Cortex of kidney (tissue), 1 donor: ENCODE measurements at places on chromosomes 16 and 17.

GRCh38 chr17:55672585-55673501 is 49.8 kb downstream of the TMEM100 start:
- no peak for DNase-seq

DNA sequence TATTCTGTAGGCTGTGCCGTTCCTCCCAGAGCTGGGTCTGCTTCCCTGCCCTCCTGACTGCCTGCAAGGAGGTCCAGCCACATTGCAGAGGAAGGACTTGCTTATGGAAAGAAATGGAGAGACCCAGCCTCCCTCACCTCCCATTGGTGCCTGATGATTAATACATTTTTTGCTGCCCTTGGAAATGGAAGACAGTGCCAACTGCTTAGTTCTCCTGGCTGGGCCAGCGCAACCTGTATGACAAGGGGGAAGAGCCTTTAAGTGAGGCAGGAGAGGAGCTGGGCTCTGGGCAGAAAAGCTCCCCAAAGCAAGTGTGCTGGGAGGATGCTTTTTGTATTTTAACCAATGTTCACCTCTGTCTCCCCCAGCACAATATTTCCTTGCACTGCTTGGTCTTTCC is 238.5 kb downstream of the SOX9 start:
- DNase-seq, result no peak

DNA sequence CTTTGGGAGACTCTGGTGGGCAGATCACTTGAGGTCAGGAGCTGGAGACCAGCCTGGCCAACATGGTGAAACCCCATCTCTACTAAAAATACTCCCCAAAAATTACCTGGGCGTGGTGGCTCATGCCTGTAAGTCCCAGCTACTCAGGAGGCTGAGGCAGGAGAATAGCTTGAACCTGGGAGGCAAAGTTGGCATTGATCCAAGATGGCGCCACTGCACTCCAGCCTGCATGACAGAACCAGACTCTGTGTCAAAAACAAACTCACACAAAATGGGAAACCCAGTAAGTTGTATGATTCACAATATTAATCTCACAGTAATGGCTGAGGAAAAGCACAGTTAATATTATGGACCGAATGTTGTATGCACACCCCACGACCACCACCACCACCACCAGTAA is 24.3 kb downstream of the WSB1 start:
- no peak for DNase-seq

- no peak for DNase-seq
Observed at GRCh38 chr17:6893382-6894205, 62.1 kb upstream of the TEKT1 start.
